NCI-H2081 treated with DMSO at 0.1 percent for 48 hours (cell line): ENCODE measurements at places on chromosomes 2 and 18.

DNA sequence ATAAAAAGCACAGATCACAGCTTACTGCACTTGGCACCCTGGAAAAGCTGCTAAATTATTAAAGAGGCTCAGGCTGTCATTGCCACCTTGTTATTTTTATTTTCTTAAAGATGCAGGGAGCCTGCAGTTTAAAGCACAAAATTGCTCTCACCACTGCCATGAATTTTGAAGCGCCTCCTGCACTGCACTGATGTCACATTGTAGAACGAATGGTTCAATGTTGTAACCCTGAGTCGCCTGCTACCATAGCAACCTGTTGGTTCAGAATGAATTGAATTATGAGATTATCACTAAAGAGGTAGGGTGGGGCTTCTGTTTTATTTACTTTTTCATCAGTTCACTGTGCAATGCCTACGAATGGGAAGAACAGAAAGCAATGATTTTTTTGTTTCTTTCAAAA is 16.5 kb downstream of the SCG2 start:
- peak; percentile 68 for DNase-seq

DNA sequence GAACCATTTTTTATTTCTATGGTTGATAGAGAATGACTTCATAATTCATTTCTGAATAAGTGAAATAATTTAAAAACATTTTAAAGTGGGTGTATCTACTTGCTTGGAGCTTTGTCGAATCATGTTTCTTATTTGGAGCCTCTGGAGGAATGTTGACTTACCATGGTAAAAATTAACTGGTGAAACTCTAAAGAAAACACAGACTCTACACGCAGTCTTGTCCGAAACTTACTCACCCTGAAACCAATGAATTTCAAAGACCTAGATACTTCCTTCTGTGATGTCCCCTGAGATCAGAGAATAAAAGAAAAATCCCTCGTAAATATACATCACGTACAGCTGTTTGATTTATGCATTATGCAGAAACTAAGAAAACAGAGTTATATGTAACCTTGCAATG is 665.2 kb upstream of the NRXN1 start:
- DNase-seq: no peak

GRCh38 chr2:12587729-12588522 is 128.8 kb upstream of the TRIB2 start:
- no peak for DNase-seq

- no peak for DNase-seq
These were observed 20.6 kb downstream of the SERTAD2 start for GRCh38 chr2:64632835-64633819.

- DNase-seq: no peak
These were observed 323.2 kb upstream of the MEX3C start for GRCh38 chr18:51520676-51521180.

GRCh38 chr2:50546790-50547189 is 485.1 kb downstream of the NRXN1 start:
- DNase-seq: peak; percentile 49

- DNase-seq: no peak
These were observed 105.3 kb upstream of the SIX3 start for GRCh38 chr2:44836174-44836573.

DNA sequence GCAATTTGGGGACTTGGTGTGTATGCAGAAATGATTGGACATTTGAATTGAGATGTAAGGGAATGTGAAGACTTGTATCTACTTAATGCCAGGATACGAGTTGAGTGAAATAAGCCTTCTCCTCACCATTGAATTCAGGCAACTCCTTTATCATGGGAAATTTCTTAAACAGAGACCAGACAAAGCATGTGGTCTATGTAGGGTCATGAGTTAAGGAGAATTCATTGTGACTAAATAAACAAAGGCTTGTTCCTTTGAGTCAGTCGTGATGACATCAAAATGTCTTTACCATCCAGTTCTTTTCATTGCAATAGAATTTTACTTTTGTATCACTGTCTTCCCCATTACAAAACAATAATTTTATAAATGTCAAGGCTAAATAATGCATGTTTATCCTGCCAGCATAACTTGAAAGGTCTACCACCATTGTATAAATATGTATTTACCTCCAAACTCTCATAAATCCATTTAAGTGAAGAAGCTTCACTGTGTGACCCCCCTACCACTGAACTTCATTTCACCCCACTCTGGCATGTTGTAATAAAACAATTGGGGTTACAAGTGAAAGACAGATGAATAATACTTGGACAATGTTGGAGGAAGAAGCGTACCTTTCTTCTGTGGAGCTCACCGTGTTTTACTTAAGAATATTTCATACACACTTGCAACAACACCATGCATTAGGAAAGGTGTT is 149.4 kb downstream of the EPHA4 start:
- DNase-seq: no peak

GRCh38 chr2:128375454-128375853 is 56.8 kb upstream of the HS6ST1 start:
- no peak for DNase-seq

DNA sequence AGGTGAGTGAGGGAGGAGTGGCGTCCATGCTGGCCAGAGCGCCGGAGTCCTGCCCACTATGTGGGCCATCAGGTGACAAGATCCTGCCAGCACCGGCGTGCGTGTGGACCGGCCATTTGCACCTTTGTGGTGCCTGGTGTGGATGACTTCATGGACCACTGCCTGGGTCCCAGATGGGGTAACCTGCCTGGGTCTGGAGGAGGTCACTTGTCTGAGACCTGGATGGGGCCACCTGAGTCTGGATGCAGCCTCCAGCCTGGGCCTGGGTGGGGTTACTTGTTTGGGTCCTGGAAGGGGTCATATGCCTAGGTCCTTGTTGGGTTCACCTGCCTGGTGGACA is 299.6 kb downstream of the NDUFA10 start:
- DNase-seq: no peak

- DNase-seq: no peak
These were observed 78.7 kb downstream of the ICOS start for GRCh38 chr2:204015118-204015843.

- no peak for DNase-seq
These were observed 318.1 kb downstream of the PARD3B start for GRCh38 chr2:204863336-204863735.

DNA sequence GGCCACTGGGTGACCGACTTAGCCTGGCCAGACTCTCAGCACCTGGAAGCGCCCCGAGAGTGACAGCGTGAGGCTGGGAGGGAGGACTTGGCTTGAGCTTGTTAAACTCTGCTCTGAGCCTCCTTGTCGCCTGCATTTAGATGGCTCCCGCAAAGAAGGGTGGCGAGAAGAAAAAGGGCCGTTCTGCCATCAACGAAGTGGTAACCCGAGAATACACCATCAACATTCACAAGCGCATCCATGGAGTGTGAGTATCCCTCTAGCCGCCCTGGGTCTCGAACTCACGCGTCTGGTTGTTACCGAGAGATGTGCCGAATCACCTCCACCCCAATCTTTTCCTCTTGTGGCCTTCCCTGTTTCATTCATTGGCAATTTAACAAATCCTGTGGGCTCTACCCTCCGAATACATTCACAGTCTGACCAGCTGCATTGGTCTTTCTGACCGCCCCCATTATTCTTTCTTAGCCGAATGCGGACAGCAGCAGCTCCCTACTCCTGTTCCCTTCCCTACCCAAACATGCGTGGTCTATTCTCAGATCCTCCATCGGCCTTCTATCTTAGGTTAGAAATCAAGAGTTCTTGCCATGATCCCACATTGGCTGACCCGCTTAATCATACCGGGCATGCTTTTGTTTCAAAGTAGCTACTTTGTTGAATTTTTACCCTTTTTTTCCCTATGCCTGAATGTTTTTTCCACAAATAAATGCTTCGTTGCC is 631 bp downstream of the RPL31 start:
- DNase-seq: no peak

GRCh38 chr18:75818383-75818782 is 390.9 kb upstream of the SMIM21 start:
- DNase-seq: no peak

DNA sequence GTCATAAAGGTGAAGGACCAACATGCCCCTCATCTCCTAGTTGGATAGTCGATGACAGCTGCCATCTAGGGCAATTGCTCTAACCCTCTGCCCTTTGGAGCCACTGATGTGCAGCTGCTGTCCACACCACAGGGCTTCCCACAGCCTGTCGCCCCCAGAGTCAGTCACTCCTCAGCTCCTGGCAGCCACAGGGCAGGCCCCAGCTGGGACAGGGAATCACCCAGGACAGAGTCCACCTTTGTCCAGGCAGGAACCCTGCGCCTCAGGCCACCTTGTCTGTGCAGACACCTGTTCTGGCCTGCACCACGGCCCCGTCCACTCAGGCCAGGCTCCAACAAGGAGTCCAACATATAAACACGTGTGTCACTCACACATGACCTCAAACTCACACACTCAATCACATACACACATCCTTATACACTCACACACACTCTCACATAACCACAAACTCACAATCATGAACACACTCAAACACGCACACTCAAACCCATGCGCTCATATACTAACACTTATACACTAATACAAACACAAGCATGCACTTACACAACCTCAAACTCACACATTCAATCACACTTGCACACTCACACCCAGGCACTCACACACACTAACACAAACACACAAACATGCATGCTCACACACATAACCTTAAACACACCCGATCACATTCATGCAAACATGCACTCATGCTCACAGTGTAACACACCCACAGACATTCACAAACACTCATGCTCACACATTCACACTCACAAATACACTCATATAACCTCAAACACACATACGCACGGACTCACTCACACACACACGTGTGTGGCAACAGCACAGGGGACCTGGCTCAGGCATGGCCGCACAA is 29.7 kb downstream of the HDAC4 start:
- no peak for DNase-seq

- DNase-seq: no peak
These were observed 33.2 kb downstream of the VIL1 start for GRCh38 chr2:218452079-218452478.

DNA sequence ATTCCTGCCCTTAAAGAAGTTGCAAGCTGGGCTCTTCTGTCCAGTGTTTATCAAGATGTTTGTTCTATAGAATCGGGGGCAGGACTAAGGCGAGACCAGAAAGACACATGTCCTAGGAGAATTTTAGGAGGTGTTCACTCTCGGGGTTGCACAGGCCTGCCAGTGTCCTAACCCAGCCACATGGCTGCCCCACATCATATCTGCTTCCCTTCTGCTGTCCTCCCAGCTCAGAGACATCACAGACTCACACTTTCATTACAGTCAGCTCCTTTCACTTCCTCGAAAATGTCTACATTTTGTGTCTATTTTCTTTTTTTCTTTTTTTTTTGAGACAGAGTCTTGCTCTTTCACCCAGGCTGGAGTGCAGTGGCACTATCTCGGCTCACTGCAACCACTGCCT is 10.7 kb upstream of the MRO start:
- DNase-seq: no peak

- no peak for DNase-seq
These were observed 179.4 kb downstream of the TXNL1 start for GRCh38 chr18:56458770-56459712.

DNA sequence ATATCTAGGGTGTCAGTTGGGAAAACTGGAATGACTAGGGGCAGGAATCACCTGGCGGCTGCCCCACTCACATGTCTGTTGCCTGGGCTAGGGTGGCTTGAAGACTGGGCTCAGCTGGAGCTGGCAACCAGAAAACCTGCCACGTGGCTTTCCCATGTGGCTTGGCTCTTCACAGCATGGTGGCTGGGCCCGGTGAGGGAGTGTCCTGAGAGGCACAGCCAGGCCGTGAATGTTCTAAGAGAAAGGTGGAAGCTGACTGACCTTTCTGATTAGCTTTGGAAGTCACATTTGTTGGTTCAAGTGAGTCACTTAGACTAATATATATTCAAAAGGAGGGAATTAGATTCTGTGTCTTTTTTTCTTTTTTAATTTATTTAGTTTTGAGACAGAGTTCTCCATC is 22.7 kb downstream of the SP5 start:
- no peak for DNase-seq

DNA sequence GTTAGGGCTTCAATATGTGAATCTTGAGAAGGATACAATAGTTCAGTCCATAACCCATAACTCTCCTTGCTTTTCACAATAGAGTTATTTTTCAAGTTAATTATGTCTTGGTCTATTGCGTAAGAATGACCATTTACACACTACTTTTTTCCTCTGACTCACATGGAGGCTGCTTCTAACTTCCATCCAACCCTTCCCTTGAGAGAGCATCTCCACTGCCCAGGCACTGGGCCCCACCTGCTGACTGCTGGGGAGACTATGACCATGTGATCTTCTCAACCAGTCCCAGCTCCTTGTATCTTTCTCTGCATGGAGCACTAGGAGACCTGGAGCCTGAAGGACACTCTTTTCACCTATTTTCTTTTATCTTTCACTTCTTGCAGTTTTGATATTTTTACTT is 251.5 kb downstream of the GPD2 start:
- DNase-seq: no peak

DNA sequence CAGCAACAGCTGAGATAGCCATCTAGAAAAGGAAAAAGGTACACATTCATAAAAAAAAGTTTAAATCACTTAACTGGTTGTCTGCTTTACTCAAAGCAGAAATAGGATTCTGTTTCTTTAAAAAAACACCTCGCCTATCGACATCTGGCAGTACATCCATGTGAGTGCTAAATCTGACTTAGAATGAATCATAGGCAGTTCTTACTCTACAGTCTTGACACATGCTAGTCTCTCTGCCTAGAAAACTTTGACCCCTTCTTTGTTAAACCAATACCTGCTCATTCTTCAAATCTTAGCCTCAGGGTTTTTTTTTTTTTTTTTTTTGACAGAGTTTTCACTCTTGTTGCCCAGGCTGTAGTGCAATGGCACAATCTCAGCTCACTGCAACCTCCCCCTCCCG is 37.1 kb upstream of the GPR75 start:
- DNase-seq: no peak

DNA sequence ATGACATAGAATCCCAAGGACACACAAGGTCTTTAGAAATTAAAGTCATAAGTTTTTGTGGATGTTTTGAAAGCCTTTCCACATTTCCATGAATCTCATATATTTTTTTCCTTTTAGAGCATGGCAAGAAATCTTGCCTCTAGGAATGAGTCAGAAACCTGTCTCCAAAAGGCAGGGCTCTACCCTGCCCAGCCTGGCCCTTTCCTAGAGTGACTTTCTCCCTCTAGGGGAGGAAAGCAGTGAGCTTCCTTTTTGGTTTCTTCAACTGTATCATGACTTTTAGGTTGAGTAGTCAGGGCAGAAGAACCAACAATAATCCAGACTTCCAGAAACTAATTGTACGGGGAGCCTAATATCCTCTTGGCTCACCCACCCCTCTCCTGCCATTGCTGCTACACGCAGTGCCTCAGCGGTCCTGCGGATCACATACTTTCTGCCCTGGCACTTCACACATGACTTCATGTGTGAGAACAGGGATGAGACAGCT is 300.3 kb downstream of the AGPS start:
- DNase-seq: no peak

GRCh38 chr18:47427072-47427471 is 175.6 kb upstream of the SKOR2 start:
- DNase-seq: no peak

DNA sequence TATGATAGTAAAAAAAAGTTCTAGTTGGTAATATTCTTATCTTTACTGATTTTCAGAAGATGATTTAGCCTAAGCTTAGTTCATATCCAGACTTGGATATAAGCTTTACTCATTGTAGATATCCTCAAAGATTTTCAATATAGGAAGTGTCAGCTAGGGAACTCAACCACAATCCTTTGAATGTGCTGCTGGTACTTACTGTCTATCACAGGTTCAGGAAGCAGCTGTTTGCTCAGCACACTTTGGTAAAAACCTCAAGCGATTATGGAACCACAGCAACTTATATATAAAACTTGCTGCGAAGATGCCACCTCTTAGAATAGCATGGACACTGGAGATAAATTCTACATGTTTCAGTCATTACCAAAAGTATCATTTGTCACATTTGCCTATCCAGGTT is 60.1 kb upstream of the TNFRSF11A start:
- no peak for DNase-seq

- no peak for DNase-seq
These were observed 307.2 kb upstream of the MMADHC start for GRCh38 chr2:149894760-149895159.
